Esophagus muscularis mucosa (tissue), 4 donors: ENCODE measurements at places on chromosomes 6 and 20. TPM values are rescaled to one million over a fixed set of nuclear protein-coding genes. Genes with fewer than 3 reads are reported as not detected.

The BPIFA1 gene
- total RNA-seq = not detected

The MTHFD1L gene
- total RNA-seq = 2.5 TPM

The TENT5A gene
- 9.9 TPM for total RNA-seq

The PDE10A gene
- total RNA-seq = 4.4 TPM

GRCh38 chr6:100339574-100340255 lies 125.0 kb downstream of the SIM1 start:
- no peak overlapping the region for H3K27ac ChIP-seq
- no peaks in the 10 kb centered on the region for H3K4me1 ChIP-seq
- H3K4me3 ChIP-seq = no peak overlapping the region
- H3K27me3 ChIP-seq = no peaks in the 10 kb centered on the region
- no peak for DNase-seq

DNA sequence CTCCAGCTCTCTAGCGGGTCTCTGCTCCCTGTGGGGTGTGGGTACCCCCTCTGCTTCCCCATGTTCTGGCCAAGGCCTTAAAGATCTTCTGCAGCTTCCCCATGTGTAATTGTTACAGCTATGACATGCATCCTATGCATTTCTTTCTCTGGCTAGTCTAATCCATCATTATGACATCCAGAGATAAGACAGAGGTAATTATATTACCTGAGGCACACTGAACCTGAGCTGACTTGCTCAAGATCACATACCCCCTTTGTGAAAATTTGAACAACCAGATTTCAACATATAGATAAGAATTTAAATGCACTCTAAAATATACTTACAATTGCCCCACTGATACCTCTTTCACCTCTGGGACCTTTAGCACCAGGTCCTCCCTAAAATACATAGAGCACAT lies 102.4 kb downstream of the COL12A1 start:
- no peak for DNase-seq
- H3K4me1 ChIP-seq = peaks cover 59% of the 10 kb centered on the region
- H3K27me3 ChIP-seq = no peaks in the 10 kb centered on the region
- no peak overlapping the region for H3K4me3 ChIP-seq
- H3K27ac ChIP-seq = peak overlapping the region; percentile 77
- peaks cover 5% of the 10 kb centered on the region for H3K36me3 ChIP-seq

GRCh38 chr6:135906542-135906941 lies 55.0 kb downstream of the PDE7B start:
- H3K27ac ChIP-seq = no peak overlapping the region
- no peaks in the 10 kb centered on the region for H3K36me3 ChIP-seq

DNA sequence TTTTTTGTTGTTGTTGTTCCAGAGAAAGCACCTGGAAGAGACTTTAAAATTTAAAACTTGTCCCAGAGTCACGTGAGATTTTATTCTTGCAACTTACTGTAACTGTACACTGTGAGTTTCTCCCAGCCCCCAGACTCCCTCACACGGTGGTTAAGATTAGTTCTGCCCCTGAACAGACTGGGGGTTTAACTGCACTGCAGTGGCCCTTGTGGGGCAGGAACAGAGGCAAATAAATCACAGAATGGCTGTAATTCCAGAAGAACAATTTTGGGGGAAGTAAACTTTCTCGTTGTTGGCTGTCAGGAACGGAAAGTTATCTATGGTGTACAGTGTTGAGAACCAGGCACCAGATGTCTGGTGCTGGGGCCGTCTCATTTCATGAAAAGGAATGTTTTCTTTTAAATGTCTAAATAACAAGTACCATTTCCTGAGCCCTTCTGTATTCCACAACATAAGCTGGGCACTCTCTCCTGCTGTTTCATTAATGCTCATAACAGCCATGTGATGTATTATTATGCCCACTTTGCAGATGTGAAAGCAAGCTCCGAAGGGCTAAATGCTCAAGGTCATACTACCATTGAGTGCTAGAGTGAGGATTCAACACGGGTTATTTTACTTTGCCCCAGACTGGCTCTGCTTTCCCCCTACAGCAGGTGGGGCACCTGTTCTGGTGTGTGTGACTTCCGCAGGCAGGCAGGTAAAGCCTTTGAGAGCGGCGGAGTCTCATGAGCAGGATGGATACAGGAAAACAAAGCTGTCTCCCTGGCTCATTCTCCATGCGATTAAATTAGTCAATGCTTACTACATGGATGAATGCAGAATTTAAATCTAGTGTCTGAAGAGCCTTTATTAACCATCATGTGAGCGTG lies 30.5 kb downstream of the CNKSR3 start:
- no peak for DNase-seq
- peaks cover 34% of the 10 kb centered on the region for H3K4me1 ChIP-seq
- H3K27ac ChIP-seq = peak overlapping the region; percentile 75
- H3K27me3 ChIP-seq = no peaks in the 10 kb centered on the region
- H3K36me3 ChIP-seq = no peaks in the 10 kb centered on the region
- peak overlapping the region; percentile 6 for H3K4me3 ChIP-seq

DNA sequence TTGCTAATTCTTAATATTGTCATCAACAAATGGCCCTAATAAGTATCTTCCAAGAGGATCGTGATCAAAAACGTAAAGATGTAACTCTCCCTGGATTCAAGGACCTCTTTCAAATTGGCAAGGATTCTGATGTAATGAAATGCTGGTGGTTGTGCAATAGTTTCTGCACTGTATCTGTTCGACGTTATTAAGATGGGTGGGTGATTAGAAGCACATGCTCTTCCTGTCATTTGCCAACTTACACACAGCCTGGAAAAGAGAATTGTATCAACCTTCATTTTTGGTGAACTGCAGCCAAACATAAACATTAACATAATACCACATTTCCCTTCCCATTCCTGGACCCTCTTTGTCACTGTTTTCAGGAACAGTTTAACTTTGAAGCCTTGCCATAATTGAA lies 9.8 kb downstream of the FOXQ1 start:
- H3K27ac ChIP-seq = peak overlapping the region; percentile 37
- no peaks in the 10 kb centered on the region for H3K27me3 ChIP-seq
- no peak for DNase-seq
- H3K4me3 ChIP-seq = no peak overlapping the region
- H3K4me1 ChIP-seq = no peaks in the 10 kb centered on the region

DNA sequence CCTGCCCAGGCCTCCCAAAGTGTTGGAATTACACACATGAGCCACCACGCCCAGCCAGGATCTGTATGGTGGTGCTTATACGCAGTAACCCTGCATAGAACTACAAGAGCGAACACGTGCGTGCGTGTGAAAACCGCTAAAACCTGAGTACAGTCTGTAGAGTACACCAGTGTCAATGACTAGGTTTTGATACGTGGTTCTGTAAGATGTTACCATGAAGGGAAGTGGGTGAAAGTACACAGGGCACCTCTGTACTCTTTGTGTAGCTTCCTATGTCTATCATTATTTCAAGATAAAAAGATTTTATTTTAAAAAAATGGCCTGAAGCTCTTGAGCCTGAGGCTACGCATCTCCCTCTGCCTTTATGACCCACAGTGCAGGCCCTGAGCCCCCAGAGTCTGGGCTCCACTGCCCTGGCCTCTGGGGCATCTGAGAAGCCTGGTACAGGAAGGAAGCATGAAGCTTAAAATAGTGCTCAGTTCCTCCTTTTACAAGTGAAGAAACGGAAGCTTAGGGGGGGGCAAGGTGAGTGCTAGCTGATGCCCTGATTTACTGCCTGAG lies 21.6 kb downstream of the LY86 start:
- no peaks in the 10 kb centered on the region for H3K27me3 ChIP-seq
- no peak overlapping the region for H3K27ac ChIP-seq
- H3K4me1 ChIP-seq = no peaks in the 10 kb centered on the region
- H3K4me3 ChIP-seq = no peak overlapping the region
- DNase-seq = no peak

GRCh38 chr20:38920411-38920810 lies 5.8 kb upstream of the FAM83D start:
- no peaks in the 10 kb centered on the region for H3K27me3 ChIP-seq
- no peaks in the 10 kb centered on the region for H3K4me1 ChIP-seq
- H3K4me3 ChIP-seq = no peak overlapping the region
- peaks cover 38% of the 10 kb centered on the region for H3K36me3 ChIP-seq

- H3K27ac ChIP-seq = no peak overlapping the region
- H3K36me3 ChIP-seq = no peaks in the 10 kb centered on the region
- peak overlapping the region; percentile 32 for H3K4me3 ChIP-seq
- peaks cover 7% of the 10 kb centered on the region for H3K4me1 ChIP-seq
- no peak for DNase-seq
Measured at GRCh38 chr6:41470029-41470330, 76.2 kb upstream of the FOXP4 start.

DNA sequence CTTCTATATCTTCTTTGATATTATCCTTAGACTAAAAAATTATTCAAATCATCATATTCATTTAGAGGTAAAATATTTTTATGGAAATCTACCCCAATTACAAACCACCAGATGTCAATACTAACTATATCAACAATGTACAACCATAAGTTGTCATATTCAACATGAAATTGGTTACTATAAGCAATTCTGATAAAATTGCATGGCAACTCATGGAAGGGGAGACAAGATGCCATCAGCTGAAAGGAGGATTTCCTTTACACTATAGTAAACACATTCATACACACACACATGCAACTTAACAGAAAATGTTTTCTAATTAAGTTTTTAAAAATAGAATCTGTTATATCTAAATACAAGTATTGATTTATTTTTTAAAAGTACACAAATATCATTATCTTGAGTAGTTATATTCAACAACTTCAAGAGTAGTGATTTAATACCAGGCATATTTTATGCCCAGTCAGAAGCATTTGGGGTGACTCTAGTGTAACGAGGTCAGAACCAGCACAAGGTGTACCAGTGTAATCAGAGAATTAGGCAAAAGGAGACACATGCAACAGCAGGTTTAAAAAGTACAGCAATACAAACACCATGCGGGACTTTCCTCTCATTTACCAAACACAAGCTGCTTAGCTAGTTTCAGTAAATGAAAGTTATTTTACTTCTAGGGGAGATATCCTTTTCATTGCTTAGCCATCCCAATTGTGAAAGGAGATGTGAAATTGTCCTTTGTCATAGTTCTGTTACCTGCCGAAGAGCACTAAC lies 1.0 kb downstream of the FILIP1 start:
- H3K36me3 ChIP-seq = no peaks in the 10 kb centered on the region
- H3K27ac ChIP-seq = peak overlapping the region; percentile 85
- no peak for DNase-seq
- peak overlapping the region; percentile 62 for H3K4me3 ChIP-seq
- H3K27me3 ChIP-seq = no peaks in the 10 kb centered on the region

GRCh38 chr6:31920811-31921210 lies 6.7 kb upstream of the C2 start:
- H3K36me3 ChIP-seq = no peaks in the 10 kb centered on the region
- no peak overlapping the region for H3K27ac ChIP-seq

DNA sequence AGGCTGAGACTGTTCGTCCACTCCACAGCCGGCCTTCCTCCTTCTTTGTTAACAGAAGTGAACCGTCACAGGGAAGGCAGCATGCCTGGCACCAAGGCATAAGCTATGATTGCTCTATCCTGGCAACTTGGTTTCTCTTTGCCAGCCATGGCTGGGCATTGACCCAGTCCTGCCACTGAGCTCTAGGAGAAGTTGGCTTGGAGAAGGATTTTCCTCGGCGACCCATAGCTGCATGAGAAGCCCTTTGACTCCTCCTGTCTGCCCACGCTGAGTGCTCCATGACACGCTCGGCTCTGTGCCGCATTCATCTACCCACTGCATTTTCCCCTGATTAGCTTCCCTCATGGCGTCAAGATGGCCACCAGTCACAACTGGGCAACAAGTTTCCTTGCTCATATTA lies 111.8 kb upstream of the EXOC2 start:
- H3K4me1 ChIP-seq = no peaks in the 10 kb centered on the region
- no peak overlapping the region for H3K4me3 ChIP-seq
- H3K27ac ChIP-seq = no peak overlapping the region
- peak; percentile 47 for DNase-seq
- H3K36me3 ChIP-seq = no peaks in the 10 kb centered on the region
- no peaks in the 10 kb centered on the region for H3K27me3 ChIP-seq
